H54 (cell line): ENCODE measurements at places on chromosomes 1 and 21.

DNA sequence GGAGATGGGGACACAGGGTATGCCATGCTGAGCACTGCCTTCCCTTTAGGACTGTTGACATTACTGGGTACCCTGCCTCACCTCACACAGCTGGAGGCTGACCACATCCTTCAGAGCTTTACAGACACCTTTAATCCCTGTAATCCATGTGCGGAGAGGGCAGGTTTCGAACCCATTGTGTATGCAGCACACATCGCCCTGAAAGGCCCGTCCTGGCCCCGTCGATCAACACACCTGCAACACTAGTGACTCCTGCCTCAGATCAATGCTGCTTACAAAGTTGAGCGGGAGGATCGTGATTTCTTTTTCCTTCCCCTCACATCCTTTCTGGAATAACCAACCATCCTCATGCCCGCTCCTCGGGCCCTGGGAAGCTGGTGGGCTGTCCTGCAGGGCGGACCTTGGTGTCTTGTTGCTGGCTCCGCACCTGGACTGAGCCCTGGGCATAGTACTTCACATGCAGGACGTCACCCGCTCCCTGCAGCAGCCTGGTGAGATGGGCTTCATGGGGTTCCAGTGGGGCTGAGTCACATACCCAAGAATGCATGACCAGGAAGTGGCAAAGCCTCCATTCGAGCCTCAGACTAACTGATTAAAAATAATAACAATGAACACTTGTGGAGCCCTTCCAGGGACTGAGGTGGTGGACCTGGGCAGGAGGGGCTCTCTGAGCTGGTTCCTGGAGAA is 403.6 kb downstream of the PTPRU start:
- DNase-seq: peak; percentile 81

- DNase-seq: peak; percentile 35
Observed at GRCh38 chr21:41877901-41878830, 978 bp downstream of the PRDM15 start.

DNA sequence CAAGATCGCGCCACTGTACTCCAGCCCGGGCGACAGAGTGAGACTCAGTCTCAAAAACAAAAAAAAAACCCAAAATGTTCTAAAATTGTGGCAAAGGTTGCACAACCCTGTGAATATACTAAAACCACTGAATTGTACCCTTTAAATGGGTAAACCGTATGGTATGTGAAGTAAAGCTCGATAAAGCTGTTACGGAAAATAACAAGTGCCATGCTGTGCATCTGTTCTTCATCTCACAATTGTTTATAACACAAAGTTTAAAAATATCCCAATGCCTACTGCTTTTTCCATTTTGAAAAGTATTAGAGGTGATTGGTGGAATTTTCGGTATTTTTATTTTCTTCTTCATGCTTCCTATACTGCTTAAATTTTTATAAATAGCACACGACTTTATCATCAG is 111.5 kb downstream of the ENAH start:
- DNase-seq: no peak

DNA sequence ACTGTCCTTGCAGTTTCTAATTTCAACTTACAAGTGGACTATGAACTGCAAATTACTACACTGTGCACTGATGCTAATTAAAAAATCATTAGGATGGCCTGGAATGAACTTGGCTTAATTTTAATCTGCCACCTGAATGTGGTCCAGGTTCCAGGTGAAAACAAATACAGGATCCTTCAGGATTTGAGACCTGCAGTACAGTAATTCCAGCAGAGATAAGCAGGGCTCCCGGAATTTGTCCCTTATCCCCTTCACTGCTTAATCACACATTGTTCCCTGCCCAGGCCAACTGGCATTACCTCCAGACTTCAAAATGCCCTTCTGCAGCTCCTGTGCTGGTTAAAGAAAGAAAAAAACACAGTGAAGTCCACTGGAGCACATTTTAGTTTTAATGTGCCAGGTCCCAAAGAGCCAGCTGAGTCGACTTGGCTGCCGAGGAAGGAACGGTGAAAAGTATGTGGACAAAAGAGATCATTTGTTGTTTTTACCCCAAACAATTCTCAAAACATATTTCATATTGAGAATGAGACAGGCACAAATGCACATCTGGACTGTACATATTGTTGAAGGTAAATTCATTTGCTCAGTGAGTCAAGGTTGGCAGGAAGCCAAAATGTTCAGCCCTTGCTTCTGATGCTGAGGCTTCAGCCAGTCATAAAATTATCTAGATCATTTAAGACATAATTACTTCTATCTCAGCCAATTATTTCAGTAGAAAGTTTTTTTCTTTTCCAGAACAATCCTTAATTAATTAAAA is 28.3 kb downstream of the DEGS1 start:
- DNase-seq: no peak

- no peak for DNase-seq
Observed at GRCh38 chr1:200733907-200734306, 4.8 kb upstream of the CAMSAP2 start.

- no peak for DNase-seq
Observed at GRCh38 chr1:76680651-76681050, 186.6 kb upstream of the ST6GALNAC5 start.

- no peak for DNase-seq
Observed at GRCh38 chr1:21677168-21677567, 8.0 kb upstream of the RAP1GAP start.

DNA sequence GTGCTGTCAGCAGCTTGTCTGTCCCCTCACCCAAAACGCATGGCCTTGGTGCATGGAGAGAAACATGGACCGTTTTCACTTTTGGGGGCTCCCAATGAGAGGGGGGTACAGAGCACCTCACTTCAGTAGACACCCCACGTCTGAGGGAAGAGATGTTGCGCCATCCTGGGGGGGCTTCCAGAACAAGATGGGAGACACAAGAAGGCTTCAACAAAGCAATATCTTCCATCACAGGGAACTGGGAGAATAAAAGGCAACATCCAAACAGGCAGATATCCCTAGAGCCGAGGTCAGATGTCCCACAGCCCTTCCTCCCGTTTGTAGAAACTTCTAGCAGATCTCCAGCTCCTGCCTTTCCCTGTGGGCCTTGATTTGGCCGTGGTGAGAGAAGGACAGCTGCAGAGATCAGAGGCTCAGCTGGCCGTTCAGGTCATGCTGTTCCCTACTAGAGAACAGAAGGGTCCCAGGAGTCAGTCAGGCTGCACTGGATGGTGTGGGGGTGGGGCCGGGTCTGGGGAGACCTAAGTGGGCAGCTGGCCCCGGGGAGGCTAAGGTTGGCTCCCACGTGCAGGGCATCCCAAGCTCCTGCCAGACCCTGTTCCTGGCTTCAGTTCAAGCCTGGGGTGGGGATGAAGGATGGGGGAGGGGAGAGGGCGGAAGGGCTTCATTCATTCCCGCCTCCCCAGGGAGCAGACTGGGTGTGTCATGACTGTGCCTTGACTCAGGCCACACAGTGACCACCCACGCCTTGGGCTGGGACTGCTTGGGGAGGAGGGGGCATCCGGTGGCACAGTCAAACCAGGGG is 4.4 kb downstream of the PLOD1 start:
- DNase-seq: peak; percentile 50

- peak; percentile 73 for DNase-seq
Observed at GRCh38 chr1:204623365-204623893, 62.1 kb downstream of the LRRN2 start.

DNA sequence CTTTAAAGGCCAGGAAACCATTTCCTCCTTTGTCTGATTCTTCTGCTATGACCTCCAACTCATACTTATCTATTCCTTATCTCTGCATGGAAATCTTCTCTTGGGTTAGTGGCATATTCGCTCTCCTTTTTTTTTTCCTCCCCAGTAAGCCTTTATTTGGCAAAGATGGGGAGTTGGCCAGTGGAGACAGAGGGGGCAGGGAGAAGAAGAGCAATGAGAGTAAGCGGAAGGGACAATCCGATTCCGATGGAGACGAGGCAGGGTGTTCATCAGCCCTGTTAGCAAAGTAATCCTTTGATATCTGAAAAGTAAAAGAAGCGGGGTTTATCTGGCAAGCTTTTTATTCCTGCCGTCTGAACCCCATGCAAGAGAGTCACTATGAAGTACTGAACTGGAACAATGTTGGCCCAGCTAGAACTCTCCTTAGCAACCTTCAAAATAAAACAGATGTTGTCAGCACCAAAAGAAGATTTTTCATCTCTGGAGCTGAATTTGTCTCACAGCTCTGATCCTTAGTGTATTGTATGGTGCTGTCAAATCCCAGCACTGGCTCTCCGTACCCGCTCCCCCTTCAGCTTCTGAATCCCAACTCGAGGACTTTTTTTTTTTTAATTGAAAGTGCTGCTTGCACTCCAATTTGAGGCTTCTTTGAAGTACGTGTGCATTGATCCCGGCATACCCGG is 40.9 kb downstream of the PTGFRN start:
- DNase-seq: no peak

DNA sequence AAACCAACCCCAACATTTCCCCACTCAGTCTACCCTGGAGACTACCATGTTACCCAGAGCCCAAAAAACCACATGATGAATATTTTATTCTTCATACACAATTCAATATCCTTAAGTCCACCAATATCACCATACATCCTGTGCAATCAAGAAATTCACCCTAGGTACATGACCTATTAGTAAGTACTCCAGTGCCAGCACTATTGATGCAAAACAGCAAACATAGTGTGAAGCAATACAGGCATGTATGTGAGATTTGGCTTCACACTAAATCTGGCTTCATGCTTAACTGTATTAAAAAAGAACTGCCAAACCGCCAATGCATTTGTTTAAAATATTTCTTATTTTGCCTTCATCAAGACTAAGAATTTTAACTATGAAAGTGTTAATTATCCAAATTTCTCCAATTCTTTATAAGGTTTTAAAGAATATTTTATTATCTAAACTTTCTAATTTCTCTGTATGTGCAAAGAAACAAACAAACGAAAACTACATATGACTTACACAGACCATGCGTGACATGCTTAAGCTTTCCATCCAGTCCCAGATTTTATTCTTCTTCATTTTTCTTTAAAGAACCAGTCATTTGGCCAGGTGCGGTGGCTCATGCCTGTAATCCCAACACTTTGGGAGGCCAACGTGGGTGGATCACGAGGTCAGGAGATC is 22.4 kb upstream of the TMEM125 start:
- DNase-seq: no peak

DNA sequence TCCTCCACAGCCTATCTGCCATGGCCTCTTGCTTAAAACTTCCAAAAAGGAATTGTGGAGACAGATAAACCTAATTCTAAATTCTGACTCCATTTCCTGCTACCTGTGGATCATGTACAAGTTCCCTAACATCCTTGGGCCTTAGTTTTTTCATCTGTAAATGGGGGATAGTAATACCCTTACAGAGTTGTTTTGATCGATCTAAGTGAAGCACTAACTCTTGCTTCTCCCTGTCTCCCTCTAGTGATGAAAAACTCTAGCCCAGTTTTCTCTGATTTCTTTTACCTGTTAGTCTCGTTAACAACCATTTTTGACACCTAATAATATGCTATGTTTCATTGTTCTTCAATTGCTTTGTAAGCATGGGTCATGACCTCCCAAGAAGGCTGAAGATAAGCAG is 65.9 kb downstream of the TM2D1 start:
- no peak for DNase-seq

- DNase-seq: no peak
Observed at GRCh38 chr1:25150985-25151495, 81.3 kb downstream of the SYF2 start.

GRCh38 chr1:34361121-34361520 is 184.4 kb downstream of the C1orf94 start:
- no peak for DNase-seq

DNA sequence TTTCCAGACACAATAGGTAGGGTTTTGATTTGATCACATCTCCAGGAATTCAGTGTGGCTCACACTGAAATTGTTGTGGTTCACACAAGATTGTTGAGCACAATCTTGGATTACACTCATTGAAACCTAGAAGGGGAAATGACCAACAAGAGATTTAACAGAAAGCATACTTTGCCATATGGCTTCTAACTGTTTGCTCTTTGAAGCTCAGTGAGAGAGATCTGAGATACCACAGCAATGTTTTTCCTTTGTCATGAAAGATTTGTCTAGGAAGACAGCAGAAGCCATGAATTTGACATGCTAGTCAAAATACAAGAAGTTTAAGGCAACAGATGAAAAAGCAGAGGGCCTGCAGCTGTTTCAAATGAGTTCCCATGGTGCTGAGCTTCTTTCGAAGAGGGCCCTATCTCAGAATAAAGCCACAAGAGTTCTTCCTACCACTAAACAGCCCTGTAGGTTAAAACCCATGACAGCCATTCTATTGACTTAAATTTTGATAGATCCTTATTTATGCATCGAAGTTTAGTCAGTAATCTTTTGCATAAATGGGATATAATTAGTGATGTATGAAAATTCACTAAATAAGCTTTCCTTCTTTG is 650.4 kb downstream of the LTN1 start:
- no peak for DNase-seq

DNA sequence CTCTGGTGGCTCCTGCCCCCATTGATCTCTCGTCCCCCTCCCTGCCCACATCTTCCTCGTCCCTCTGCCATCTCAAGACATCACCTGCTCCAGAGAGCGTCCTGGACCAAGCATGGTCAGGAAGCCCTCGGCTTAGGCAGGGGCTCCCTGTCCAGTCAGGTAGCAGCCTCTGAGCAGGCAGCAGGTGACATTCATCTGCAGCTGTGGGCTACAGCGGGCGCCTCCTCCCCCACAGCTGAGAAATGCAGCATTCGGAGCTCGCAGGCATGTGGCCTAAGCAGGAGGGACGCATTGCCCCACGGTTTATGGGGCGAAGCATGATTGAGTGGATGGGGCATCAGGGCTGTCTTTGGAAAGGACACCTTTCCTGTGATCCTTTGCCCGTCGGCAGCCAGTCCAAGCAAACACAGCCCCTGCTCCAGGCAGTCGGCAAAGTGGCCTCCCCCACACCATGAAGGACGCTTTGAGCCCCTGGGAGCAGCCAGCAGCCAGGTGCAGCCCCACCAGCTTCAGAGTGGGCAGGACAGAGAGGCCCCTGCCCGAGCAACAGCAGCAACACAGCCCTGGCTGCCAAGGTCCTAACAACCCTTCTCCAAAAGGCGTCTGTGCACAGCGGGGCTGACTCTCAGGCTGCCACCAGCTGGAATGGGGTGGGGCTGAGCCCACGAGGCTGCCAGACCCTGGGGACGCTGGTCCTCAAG is 234.1 kb upstream of the VAMP3 start:
- no peak for DNase-seq

DNA sequence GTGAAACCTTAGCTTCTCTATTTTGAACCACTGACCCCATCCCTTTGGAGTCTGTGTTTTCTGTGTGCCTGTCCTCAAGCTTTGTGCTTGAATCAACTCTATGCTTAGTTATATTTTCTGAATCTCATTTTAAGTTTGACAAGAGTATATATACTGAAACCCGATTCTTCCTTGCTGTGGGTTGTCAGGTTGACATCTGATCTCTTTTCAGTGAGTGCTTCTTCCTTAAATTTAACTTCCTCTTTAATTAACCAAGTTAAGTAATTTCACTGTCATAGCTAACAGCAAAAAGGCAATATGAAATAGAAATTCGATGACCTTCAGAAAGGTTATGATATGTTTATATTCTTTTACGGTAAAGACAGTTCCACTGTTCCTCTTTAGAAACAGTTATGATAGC is 69.4 kb downstream of the C1orf21 start:
- no peak for DNase-seq

GRCh38 chr1:49351768-49352167 is 575.1 kb upstream of the BEND5 start:
- DNase-seq: no peak

GRCh38 chr1:14543191-14543840 is 55.2 kb upstream of the KAZN start:
- DNase-seq: no peak
